Posterior vena cava (tissue), 2 donors: ENCODE measurements at places on chromosomes 2 and 18.

DNA sequence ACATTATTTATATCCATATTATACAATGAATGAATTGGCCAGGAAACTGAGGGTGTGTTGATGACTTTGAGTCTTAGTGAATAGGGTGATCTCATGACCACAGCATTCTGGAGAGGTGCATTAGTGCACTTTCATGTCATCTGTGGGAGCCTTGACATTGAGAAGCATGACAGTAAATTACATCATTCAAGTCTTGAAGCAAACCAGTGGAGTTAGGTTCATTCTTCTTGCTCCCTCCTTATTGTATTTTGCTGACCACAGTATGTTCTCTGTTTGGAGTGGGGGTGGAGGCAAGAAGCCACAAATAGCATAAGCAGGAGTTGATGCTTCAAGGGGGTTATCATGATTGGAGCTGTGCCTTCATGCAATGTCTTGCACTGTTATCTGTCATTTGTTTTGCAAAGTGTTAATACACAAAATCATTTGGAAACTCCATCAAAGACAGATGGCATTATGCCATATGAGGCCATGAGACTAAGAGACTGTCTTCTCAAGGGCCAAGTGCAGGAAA, 680.2 kb downstream of the NYAP2 start:
- no peak for DNase-seq

DNA sequence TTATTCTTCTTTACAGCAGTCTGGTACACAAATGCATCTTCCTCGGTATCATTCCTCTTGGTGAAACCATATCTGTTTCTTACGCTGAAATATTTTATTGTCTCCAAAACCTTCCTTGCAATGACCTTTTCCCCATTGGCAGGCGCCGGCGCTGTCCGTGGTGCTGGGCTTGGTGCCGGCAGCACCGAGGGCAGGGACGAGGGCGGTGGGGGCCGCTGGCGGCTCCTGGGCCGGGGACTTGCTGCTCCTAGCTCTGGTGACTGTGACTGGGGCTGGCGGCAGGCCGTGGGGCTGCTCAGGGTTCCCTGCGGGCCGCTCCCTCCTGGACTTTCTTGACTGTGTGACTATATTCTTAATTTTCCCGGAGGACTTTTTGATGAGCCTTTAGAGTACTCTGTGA, 72.5 kb downstream of the GPR39 start:
- no peak for DNase-seq

GRCh38 chr2:9539531-9539930, 16.1 kb downstream of the ADAM17 start:
- no peak for DNase-seq

DNA sequence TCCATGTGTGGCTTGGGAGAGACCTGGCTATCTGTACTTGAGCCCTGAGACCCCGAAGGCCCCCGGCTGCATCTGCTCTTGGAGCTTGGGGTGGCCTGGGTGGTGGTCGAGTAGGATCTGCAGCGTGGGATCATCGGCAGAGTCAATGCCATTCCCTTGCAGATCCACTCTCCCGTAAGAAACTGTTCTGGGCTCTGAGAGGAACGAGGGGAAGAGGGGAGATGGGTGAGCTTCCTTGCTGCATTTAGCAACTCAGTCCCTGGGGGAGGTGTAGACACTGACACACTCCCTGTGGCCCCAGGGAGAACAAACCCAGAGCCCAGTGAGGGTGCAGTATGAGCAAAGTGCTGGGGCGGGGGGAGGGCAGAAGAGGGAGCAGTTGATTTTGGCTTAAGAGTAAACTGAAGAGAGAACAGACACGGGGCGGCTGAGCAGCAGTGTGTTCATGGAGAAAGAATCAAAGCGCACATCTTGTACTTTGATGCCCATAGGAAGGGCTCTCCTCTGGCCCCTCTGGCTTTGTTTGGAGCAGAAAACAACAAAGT, 8.5 kb downstream of the GREB1 start:
- DNase-seq: no peak

DNA sequence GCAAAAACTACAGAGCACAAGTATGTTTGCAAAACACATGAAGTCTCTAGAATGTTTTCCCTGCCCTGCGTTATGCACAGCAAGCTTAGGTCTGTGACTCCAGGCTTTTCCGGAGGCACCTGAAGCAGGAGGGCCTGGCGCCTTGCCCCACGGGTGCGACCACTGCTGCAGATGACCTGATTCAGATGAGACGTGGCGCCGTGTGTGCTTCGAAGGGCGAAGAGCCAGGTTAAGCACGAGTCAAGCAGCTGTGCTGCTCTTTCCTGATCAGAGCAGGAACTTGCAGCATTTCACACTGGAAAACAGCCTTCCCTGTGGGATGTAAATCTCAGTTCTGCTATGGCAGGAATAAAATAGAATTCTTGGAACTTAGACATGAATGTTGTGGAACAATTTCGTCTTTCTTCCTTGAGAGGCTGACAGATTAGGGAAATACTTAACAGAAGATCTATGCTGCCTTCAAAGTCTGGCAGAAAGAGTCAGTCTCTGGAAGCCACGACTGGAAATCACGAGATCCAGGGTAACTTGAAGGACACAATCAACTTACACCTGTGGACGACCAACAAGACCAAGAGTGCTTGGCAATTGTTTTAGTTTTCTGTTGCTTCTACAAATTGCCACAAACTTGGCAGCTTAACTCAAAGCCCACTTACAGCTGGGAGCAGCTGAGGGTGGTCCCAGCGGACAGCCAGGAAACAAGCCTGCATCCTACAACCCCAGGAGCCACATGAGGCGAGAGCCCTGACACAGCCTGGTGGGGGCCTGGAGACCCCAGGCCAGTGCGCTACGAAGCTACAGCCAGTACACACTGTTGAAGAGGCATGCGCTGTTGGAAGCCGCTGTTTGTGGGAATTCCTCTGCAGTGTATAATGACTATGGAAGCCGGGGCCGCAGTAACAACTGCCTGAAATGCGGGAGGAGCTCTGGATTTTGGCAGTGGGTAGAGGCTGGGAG, 42.9 kb downstream of the EIPR1 start:
- peak; percentile 72 for DNase-seq

- DNase-seq: no peak
Observed at GRCh38 chr2:71905205-71905604, 242.5 kb downstream of the CYP26B1 start.

DNA sequence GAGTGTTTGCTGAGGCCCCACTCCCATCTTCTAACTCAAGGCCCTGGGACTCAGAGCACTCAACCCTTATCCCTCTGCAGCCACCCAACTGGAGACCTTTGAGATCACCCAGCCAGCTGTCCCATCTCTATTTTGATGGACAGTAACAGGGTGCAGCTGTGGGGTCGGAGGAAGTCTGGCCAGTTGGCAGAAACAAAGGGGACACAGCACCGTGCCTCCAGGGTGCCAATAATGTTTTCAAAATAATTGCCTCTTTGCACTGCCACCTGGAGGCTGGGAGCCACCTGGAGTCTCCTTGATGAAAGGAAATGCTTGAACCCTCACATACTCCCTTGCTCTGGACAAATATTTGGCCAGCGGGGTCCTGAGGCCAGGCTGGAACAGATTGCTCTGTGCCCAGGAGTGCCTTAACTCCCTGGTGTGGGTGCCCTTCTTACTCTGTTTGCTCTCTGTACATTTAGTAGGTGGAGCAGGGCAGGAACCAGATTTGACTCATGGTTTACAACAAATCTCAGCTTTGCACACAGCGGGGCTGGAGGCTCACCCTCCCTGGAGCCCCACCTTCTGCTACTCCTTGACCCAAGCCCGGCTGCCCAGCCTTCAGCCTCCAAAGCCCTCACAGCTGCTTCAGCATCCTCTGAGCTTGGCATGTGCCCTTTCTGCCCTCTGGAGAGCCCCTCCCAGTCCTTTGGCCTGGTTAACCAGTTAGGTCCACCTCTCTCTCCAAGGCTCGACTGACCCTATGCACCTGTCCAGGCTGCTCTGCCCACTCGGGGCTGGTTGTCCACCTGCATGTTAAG, 17.2 kb downstream of the MAL start:
- no peak for DNase-seq

DNA sequence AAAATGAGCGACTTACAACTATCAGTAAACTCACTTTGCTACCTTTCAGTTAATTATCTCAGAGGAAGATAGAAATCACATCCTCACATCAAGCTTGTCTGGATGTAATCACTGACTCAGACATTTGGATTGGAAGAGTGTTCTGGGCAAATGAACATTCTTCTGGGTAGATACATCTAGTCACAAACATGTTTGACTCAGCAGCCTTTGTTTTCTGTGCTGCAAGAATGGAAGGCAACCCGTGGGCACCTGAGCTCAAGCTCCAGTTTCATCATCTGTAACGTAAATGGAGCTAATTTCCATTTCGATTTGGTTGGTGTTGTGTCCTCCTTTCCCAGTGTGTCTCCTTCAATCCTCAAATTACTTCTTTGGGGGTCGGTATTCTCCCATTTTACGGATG, 58.5 kb downstream of the ACAA2 start:
- no peak for DNase-seq

GRCh38 chr2:126889496-126890135, 9.1 kb upstream of the TEX51 start:
- DNase-seq: peak; percentile 54

DNA sequence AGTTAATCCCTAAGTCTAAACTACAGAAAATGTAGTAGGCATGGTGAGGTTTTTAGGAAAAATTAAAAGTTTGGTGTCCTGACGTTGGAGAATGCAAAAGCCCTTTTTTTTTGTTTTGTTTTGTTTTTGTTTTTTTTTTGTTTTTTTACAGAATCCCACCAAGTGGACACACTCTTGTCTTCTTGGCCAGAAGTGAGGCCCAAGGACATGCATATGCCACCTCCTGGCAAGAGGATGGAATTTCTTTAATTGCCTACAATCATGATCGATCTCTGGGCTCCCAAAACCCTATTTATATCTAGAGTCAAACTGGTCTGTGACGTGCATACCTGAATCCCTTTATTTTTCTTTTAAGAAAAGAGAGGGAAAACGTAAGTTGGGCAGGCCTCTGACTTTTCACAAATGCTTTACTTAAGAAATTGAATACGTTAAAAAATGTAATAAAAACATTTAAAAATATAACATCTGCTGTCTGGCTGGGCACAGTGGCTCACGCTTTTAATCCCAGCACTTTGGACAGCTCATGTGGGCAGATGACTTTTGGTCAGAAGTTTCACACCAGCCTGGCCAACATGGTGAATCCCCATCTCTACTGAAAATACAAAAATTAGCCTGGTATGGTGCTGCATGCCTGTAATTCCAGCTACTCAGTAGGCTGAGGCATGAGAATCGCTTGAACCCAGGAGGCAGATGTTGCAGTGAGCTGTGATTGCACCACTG, 502.7 kb downstream of the CBLN2 start:
- no peak for DNase-seq

DNA sequence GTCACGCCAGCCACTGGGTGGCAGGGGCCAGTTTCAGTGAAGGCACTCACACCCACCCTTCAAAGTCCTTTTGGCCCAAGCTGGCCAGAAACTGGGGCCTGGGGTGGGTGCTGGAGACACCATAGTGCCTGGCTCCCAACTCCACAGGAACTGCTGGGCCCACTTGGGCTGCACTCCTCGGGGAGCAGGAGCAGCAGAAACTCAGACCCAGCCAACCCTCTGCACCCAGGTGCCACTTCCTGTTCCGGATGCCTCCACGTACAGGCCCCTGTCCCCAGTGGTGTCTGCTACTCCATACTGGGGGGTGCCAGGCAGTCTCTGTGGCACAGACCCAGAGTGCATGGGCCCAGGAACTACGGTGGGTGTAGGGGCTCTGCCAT, 42.5 kb upstream of the ZNF519 start:
- peak; percentile 73 for DNase-seq

DNA sequence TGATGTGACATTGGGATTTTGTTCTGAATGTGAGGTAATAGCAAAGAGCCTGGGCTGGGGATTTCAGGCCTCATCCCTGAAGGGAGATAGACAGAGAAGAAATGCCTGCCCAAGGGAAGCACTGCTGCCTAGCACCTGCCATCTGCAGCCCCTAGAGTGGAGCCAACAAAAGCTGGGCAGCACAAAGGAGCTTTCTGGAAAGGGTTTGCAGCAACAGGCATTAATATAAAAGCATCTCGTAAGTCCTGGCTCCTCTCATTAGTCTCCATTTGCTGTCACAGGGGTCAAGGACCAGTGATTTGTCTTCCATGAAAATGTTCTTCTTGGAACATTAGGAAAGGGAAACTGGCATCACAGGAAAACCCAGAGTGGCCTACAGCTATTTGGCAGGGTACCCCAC, 157.2 kb upstream of the SLC14A2 start:
- DNase-seq: no peak

DNA sequence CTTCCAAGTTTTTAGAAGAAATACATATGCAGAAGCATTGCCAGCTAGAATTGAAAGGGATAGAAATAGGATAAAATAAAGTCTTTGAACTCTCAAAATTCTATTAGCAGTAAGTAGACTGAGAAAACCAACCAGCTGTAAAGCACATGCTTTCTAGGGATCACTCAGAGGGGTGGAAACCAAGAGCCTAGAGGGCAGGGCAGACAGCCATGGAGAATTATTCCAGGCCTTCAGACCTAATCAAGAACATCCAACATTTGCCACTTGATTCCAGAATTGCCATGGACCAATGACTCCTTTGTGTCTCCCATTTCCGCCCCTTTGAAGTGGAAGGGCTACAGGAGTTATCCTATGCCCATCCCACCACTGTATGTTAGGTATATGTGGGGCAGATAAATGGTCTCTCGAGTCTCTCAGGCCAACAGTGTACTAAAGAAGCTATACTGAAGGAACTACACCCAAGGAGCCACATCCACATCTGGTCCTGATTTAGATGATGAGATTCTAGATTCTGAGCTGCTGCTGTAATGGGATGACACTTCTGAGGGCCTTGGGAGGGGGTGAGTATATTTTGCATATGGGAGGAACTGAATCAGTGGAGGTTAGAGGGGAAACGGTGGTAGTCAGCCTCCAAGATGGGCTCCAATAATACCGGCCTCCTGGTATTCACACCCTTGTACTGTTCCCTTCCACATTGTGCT, 4.0 kb downstream of the FARSB start:
- no peak for DNase-seq

- no peak for DNase-seq
Observed at GRCh38 chr18:305003-305501, 37.2 kb upstream of the THOC1 start.

- DNase-seq: no peak
Observed at GRCh38 chr2:200475795-200476194, 34.1 kb downstream of the KCTD18 start.

DNA sequence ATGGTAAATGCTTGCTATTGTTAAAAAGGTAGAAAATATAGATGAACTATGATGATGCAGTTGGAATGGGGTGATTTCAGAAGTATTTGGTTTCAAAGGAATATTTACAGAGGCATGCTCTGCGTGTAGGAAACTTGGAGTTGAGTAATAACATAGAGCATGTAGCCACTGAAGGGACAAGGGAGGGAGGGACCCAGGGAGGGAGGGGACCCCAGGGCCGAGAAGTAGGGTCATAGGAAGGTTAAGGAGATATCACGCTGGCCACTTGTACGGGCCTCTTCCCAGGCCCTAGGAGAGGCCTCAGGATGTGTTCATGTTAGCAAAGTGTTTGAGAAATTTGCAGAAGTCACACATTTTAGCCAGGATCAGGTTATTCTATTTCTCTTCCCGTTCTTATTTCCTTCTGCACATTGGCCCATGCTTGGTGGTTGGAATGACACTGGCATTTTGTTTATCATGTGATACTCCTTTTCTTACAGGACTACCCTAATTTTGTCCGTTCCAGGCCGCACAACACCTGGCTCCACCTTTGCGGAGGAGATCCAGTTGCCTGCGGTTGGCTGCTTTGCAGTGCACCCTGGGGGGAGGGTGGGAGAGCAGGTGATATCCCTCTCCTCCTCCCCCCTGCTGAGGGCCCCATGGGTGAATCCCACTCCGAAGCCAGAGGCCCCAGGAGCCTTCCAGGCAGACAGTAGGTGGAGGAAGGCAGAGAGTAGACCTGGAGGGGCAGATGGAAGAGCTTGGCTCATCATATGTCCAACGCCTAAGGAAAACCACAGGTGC, 16.9 kb upstream of the ACKR3 start:
- DNase-seq: no peak

GRCh38 chr18:76573325-76574025, 78.4 kb upstream of the ZNF516 start:
- no peak for DNase-seq
